ENCODE measurements at places on chromosomes 11 and 22.

DNA sequence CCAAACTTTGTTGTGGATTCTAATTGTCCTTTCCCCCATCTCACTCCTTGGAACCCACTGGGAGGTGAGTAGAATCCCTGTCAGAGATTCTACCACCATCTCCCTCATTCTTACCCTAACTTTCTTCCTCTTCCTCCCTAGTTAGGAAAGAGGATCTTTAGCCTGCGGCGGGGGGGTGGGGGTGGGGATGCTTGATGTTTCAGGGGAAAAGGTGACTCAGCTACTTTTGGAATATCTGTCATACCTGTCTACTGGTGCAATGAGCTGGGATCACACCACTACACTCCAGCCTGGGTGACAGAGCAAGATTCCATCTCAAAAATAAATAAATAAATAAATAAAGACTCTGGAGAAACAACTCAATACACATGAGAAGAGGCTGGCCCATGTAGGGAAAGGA lies 6.4 kb downstream of the CCT8L2 start:
- no peak for DNase-seq

GRCh38 chr11:107733518-107733917 lies 21.7 kb upstream of the SLN start:
- DNase-seq = no peak

GRCh38 chr22:47328550-47329243 lies 566.2 kb downstream of the TBC1D22A start:
- DNase-seq = no peak

GRCh38 chr22:49600891-49601431 lies 226.7 kb downstream of the BRD1 start:
- DNase-seq = no peak

DNA sequence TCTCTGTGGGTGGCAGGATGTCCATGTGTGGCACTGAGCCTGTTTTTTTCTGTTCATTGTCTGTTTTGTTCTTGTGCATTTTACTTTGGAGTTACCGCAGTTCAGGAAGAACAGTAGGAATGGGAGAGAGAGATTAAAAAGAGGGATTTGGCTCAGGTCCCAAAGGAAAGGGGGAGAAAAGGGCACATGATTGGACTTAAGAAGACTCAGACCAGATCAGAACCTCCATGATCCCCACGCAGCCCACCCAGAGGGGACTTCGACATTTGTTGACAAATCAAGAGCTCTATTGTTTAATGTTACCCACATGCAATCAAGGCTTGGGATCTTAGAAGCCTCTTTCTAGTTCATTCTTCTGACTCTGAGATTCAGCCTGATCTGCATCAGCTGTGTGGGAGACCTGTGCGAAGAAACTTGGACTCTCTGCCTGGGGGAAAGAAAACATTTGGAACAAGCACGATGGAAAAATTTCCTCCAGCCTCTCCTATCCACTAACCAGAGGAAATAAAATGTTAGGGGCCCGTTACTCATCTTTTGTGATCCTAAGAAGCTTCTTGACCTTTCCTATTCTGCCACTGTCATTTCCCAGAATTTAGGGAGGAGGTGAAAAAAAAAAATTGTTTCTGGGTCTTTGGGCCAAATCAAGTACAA lies 119.2 kb downstream of the SPON1 start:
- no peak for DNase-seq

GRCh38 chr11:102268083-102268984 lies 49.0 kb upstream of the BIRC3 start:
- peak; percentile 95 for DNase-seq

DNA sequence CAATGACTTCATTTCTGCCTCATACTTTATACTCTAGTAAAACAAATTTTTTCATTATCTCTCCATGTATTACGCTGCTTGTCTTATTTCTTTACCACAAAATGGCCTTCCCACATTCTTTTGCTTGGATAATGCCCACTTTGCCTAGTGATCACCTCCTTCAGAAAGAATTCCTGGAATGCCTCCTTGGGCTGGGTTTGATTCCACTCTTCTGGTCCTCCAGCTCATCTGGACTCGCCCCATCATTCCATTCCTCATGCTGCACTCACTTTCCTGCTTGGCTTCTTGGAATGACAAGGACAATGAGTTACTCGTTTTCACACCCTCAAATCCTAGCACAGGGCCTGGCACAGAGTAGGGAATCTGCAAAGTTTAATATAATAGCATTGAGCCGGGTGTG lies 475.1 kb upstream of the LARGE1 start:
- no peak for DNase-seq

- DNase-seq = no peak
These were observed 741.1 kb upstream of the LUZP2 start for GRCh38 chr11:23755769-23756168.

GRCh38 chr11:45056529-45056928 lies 89.9 kb upstream of the PRDM11 start:
- DNase-seq = no peak

GRCh38 chr22:23085785-23086184 lies 15.5 kb downstream of the GNAZ start:
- no peak for DNase-seq

DNA sequence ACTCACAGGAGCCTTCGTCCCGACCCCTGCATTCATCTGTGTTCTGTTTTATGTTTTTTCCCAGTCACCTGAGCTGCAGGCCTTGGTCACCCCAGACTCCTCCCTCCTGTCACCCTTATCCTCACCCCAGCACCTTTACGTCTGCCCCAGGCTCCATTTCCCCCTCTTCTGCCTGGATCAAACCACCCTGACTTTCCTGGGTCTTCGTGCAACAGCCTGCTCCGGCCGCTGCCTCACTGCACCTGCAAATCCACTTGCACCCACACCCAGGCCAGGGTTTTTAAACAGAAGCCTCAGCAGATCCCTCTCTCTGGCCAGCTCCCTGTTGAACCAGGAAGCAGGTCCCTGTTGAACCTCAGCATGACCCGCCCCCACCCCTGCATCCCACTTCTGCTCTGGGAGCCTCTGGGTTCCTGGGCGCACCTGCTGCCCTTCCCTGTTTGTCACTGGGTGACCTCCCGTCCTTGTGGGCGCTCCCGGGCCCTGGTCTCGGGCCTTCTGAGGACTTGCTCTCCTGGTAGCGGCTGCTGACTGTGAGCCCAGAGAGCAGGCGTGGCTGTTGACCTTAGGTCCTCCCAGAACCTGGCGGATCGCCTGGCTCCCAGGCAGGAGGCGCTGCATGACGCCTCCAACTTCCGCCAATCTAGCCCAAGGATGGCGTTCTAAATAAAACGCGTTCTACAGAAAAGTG lies 12.8 kb downstream of the MAPK8IP2 start:
- DNase-seq = peak; percentile 89

GRCh38 chr11:64396079-64396591 lies 37.2 kb downstream of the RPS6KA4 start:
- DNase-seq = no peak

GRCh38 chr11:43573233-43573632 lies 107.3 kb upstream of the HSD17B12 start:
- DNase-seq = no peak

- no peak for DNase-seq
These were observed 21.1 kb downstream of the MPPED2 start for GRCh38 chr11:30565027-30565426.

- DNase-seq = no peak
These were observed 15.9 kb downstream of the FBLN1 start for GRCh38 chr22:45518580-45518991.

DNA sequence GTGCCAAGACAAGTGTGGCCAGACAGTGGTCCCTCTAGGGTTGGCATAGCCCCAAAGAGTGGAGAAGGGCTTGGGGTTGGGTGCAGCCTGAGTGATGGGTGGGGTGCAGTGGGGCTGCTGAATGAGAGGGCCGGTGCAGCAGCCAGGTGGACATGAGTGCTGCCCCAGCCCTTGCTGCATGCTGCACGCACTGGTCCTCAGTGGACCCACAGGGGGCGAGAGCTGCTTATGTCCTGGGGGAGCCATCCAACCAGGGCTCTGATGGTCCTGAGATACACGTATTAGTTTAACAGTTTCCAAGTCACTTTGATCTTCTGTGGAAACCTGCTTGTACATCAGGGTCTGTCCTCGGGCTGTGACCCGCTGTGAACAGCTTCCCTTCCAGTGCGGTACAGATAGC lies 23.9 kb upstream of the ACR start:
- no peak for DNase-seq

DNA sequence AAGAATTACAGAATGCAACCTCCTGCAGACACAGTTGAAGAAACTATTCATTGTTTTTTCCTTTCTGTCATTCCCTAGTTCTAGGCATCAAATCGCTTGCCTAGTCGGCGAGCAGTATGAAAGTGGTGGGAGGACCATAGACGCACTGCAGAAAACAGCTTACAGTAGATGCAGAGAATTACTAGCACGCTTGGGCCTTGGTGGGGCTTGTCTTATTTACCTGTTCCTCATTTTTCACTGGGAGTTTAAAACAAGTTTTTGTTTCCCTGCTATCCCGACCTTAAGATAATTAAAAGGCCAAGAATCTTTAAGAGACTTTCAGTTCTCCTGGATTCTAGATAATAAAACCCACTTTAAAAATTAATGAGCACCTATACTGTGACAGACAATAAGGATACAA lies 713 bp upstream of the ARL14EP start:
- DNase-seq = no peak

- DNase-seq = no peak
These were observed 61.8 kb upstream of the MTNR1B start for GRCh38 chr11:92907671-92908070.

GRCh38 chr11:99020352-99021225 lies at the start of gene CNTN5:
CNTN5 (plus strand) TSS chr11:99020949.
- DNase-seq = peak; percentile 13

- no peak for DNase-seq
These were observed 75.1 kb downstream of the DBX1 start for GRCh38 chr11:20084921-20085814.

DNA sequence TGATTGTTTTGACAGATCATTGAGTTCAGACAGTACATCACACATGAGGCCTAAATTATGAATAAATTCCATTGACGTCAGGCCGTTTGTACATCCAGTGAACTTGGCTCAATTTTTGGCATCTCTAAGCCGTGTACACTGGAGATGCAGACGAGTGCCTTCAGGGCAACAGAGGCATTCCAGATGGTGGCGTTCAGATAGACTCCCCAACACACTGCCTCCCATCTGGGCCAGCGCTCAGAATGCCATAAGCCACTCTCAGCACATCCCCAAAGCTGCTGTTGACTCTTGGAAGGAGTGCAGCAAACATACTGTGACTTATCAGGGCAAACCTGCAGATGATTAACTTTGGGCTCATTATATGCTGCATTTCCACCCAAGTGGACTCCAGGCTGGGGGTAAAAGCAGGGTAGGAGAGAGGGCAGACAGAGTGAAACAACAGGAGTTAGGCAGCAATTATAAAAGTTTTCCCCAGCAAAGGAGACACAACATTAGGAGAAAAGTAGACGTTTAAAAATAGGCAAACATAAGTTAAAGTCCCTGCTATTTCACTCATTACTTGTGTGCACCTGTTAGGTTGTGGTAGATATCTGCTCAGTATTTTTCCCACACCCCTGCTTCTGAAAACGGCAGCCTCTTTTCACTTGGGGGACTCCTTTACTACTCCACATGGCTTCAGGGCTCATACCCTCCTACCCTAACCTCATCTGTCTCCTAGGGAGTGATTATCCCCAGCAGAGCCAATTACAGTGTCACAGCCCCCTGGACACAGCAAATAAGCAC lies 60.2 kb upstream of the PDE3B start:
- DNase-seq = peak; percentile 42

DNA sequence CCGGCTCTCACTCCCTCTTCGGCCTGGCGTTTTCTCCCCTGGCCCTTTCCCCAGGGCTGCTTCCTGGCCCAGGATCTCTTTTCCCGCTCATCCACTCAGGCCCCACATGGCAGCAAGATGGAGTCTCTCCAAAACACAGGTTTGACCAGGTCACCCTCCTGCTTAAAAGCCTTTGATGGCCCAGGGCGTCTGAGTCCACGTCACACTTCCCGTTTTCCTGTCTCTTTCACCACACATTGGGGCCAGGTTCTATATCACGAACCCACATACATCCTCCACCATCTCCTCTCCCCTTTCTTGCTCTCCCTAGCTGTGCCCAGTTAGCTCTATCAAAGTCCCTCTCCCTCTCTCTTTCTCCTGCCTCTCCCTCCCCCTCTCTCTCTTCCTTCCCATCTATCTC lies 7.8 kb upstream of the LRRC32 start:
- no peak for DNase-seq

DNA sequence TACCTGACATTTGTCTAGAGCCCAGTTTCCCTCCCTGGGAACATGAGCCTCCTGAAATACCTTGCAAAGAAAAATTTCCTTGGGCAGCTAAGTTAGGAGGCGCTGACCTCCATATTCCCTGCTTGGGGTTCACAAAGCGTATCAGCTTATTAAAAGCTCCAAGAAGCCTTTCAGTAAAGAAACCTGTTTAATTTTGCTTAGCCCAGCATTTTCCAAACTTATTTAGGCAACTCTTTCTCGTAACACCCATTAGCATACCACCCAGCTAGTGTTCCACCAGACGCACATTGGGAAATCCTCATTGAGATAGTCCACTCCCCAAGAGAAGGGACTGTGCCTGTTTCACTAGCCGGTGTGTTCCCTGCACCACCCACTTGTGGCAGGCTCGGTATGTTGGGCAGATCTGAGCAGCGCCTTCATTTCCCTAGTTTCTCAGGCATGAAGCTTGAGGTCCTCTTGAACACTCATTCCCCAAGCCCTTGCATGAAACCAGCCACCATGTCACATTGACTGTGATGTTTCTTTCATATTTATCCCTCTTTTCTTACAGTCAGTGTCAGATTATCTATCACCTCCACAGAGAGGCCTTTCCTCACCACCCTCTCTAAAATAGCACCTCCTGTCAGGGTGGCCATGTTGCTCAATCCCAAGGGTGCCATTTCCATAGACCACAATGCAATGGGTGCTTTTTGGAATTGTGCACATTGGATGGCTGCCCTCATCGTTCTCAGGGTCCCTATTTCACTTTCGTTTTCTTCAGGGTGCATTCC lies 12.5 kb upstream of the ELF5 start:
- no peak for DNase-seq

GRCh38 chr11:133154781-133155180 lies 377.5 kb downstream of the OPCML start:
- no peak for DNase-seq

- DNase-seq = no peak
These were observed 112.3 kb upstream of the SORL1-AS1 start for GRCh38 chr11:121564948-121565684.

- DNase-seq = no peak
These were observed 307.2 kb downstream of the CADM1 start for GRCh38 chr11:115197031-115197430.

- no peak for DNase-seq
These were observed 145.7 kb downstream of the TTC17 start for GRCh38 chr11:43504316-43504950.

All from transverse colon (tissue), 4 donors.